ENCODE measurements at places on chromosomes 16 and 17.

DNA sequence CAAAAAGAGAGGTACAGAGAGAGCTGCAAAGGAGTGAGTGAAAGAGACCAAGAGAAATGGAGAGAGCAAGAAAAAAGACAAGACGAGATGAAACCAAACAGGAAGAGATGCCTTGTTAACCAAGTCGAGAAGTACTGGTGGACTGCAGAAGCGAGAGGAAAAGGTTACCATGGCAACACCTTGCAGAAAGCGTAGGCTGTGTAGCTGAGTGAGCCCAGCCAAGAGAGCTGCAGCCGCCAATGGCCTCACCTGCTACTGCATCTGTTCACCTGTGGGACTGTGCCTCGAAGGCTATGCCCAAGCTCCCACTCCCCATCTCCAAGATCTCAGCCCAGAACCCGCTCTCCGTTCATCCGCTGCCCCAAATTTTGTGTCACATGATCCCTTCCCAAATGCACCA is 161.3 kb downstream of the SLC39A11 start:
- no peak for DNase-seq

DNA sequence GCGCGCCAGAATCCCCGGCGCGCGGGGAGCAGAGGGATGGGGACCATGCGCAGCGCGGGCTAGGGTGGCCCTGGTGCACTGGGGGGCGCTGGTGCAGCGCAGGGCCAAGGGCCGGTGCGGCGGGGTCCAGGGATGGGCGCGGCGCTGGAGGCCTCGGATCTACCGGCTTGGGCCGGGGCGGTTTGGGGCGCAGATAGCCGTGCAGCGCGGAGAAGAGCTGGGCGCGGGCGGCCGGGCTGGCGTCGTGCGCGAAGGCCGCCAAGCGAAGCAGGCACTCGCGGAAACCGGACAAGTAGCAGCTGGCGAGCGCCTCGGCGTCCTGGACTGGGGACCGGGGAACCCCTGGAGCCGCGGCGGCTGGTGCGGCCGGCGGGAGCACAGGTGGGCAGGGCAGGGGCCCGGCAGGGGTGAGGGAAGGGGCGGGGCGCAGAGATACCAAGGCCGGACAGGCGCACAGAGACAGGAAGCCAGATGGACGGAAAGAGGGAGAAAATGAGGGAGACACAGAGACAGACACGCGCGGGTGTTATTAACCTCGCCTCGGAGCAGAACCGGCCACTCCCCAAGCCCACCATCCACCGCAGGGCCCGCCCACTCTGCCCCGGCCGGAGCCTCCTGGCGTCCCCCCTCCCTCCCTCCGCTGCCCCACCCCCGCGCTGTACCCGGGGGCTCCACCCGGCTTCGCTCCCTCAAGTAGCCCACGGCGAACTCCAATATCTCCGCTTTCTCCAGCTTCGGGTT is 2.1 kb downstream of the HES7 start:
- DNase-seq: peak; percentile 42

DNA sequence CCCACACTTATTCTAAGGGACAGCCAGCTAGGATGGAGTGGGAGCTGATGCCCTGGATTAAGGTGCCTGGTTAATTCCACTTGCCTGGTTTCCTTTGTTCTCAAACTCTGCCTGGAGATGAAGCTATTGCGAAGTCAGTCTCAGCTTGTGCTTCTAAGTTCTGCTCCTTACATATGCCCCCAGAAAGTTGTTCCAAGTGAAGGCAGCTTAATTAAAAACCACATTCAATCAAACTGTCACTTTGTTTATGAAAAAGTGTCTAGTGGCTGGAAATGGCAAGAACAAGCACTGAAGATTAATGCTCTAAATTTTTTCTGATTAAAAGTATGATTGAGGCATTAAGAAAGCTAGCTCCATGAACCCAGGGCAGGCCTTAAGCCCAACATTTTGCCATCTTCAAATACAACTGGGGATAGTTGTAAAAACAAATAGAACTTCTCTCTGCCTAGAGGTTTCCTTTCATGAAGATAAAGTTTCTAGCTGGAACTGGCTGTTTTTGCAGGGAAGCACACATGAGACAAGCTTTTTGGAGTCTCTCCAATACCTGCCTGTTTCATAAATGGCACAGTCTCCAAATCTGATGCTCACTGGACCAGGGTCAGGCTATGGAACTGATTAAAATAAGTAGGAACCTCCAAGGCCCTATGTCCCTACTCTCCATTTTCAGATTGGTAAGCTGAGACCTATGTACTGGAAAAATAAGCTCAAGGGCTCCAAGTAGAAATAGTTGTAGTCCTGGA is 100.9 kb downstream of the GRIN2A start:
- DNase-seq: no peak

DNA sequence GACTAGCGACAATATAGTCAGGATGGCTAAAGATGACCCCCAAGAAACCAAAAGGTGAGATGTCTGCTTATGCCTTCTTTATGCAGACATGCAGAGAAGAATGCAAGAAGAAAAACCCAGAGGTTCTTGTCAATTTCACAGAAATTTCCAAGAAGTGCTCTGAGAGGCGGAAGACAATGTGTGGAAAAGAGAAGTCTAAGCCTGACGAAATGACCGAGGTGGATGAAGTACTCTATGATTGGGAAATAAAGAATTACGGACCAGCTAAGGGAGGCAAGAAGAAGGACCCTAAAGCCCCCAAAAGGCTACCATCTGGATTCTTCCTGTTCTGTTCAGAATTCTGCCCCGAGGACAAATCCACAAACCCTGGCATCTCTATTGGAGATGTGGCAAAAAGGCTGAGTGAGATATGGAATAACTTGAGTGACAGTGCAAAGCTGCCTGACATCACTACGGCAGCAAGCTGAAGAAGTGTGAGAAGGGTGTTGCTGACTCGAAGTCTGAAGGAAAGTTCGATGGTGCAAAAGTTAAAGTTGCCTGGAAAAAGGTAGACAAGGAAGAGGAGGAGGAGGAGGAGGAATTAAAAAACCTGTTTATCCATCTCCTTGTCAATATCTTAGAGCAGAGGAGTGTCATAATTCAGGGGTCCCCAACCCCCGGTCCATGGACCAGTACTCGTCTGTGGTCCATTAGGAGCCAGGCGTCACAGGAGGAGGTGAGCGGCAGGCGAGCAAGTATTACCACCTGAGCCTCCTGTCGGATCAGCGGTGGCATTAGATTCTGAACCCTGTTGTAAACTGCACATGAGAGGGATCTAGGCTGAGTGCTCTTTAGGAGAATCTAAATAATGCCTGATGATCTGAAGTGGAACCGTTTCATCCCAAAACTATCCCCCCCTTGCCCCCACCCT is 25.1 kb upstream of the ADGRG1 start:
- DNase-seq: peak; percentile 71

DNA sequence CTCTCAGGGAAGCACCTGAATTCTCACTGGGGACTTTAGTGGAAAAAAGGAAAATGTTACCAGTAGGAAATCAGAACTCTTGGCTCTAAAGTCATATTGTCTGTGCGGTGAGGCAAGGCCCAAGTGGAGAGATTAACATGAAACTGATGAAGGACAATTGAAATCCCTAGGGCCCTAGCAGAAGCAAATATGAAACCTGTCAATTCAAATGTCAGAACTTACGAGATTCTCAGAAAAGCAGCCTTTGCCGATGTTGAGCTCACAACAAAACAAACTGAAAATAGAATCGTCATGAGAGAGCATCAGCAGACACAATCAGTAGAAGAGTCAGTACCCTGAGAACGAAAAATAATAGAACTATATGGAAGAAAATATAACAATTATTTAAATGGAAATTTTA is 108.8 kb downstream of the ELAC2 start:
- DNase-seq: no peak

- no peak for DNase-seq
Observed at GRCh38 chr16:84110527-84110926, 6.2 kb downstream of the MBTPS1 start.

Measured in inflammatory macrophage treated with lipopolysaccharide for 4 hours (primary cell).